ENCODE measurements at places on chromosomes 2 and 18.

DNA sequence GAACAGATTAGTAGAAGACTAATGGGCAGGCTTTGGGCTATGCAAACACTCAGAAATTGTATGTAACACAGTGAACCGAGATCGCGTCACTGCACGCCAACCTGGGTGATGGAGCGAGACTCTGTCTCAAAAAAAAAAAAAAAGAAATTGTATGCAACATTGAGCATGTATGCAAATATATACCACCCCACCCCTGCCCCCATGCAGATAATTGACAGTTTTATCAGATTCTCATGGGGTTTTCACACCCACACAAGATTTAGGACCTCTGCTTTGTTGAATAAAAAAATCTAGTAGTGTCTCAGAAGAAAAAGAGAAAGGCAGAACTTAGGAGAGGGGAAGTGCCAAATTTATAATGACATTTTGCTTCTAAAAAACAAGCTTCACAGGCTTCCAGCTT, 131.6 kb upstream of the FN1 start:
- DNase-seq = no peak

GRCh38 chr2:12326449-12327190, 390.1 kb upstream of the TRIB2 start:
- no peak for DNase-seq

DNA sequence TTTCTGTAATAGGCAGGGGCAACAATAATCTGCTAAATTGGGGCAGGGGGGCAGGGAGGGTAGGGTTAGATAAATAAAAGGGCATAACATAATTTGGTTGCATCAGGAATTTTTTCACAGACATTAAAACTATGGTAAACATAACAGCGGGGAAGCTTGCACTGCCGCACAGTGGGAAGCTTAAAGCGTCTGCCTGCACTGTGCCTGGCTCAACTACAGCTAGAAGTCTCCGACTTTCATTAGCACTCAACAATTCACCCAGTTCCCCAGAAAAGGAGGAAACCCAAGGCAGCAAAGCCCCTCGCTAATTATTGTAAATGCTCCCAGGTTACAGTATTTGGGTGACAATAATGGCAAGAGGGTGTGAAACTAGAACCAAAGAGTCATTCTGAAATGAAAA, 562.9 kb downstream of the ARHGAP15 start:
- DNase-seq = no peak

DNA sequence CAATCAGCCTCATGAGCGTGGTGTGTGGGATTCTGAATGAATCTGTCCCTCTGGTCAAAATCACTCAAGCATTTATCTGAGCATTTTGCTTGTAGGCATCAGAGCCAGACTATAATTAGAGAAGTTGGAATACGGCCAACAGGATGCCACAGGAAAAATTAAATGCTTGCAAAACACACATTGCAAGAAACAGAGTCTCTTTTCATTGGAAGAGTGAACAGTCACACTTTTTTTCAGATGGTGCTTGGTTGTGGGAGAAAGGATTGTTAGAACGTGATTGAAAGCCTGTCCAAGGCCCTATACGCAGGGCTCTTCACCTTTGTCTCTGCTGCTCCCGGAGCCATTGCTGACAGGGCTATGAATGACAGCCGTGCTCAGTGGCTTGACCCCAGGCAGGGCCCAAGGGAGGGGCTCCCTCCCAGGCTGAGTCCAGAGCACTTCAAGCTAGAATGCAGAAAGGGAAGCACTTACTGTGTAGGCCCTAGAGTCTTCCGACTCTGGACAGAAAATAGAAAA, 59.8 kb downstream of the SNTG2 start:
- DNase-seq = no peak

DNA sequence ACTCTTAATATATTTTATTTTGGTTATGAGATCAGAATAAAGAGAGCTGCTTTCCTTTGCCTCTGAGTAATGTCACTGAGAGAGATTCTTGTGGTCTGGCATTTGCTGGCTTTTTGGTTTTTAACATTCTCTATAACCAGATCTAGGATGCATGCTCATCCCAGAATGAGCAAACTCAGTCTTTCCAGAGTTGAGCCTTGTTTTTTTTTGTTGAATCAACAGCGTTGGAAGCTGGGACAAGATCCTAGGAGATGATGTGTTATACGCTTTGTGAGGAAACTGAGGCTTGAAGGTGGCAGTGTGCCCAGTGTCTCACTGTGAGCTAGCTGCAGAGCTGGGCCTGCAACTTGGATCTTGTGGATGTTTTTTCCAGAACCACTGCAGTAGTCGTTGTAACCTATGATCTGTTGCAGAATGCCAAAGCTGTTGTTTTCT, 19.5 kb downstream of the MYO1B start:
- DNase-seq = no peak

DNA sequence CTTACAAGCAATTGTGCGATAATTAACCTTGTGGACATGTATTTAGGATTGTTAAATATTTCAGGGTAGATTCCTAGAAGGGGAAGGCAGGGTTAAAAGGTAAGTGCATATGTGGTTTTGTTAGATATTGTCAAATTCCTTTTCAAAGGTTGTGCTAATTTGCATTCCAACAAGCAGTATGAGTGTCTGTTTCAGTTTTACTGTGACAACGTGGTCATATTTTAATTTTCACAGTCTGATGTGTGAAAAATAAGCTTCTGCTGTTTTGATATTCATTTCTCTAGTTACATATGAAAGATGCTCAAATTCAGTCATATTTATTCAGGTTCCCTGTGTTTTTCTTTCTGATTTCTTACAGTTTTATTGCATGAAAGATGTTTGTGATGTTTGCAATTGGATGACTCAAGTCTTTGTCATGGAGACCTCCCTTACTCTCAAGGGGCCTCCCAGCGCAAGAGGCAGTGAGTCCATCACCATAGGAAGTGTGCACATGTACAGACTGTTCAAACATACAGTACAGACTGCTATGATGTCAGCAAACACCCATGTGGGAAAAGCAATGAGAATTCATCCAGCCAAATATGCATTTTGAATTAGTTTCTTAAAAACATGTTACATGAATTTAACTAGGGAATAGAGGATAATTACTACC, 310.8 kb downstream of the GALR1 start:
- no peak for DNase-seq

GRCh38 chr2:3703757-3704355, 481 bp downstream of the DCDC2C start:
- DNase-seq = no peak

GRCh38 chr2:96824079-96824870, 8.2 kb downstream of the CNNM3 start:
- DNase-seq = no peak

GRCh38 chr2:136175868-136176267, 57.9 kb upstream of the CXCR4 start:
- no peak for DNase-seq

- DNase-seq = no peak
Measured at GRCh38 chr2:192184349-192184748, 10.4 kb downstream of the TMEFF2 start.

GRCh38 chr2:176283291-176284068, 14.2 kb downstream of the MTX2 start:
- no peak for DNase-seq

DNA sequence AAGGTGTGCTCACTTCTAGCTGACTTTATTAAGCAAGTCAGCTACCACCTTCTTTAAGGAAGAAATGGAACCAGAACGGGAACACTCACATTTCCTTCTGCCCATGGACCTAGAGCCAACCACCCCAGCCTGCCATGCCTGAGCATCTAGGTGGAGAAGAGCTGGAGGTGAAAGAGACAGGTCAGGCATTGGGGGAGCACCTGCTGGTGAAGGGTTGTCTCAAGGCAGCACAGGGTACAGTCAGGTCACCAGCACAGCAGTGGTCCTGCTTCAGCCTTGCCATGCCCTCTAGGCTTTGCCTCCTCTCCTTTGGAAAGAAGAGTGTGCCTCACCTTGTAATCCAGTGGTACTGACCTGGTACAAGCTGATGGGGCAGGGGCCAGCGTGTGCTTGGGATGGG, 107.9 kb downstream of the KCNF1 start:
- no peak for DNase-seq
